Caki2 (cell line): ENCODE measurements at places on chromosomes 2 and 18. TPM values are rescaled to one million over a fixed set of nuclear protein-coding genes. Genes with fewer than 3 reads are reported as not detected.

GRCh38 chr18:23916338-23916737 is 98.2 kb upstream of the TTC39C start:
- no peak for DNase-seq

IL1R2 gene
- total RNA-seq: 0.78 and 3.2 TPM in 2 replicates

RUFY4 gene
- total RNA-seq: not detected in 2 replicates

ICOS gene
- total RNA-seq: not detected in 2 replicates

- no peak for DNase-seq
These were observed 99.2 kb upstream of the KYNU start for GRCh38 chr2:142778289-142778688.

SCN7A gene
- not detected in 2 replicates for total RNA-seq

- DNase-seq: no peak
These were observed 1.6 kb downstream of the CAVIN2 start for GRCh38 chr2:191845248-191845715.

- DNase-seq: peak; percentile 53
These were observed 71.6 kb upstream of the CHRNA1 start for GRCh38 chr2:174835797-174836255.

DNA sequence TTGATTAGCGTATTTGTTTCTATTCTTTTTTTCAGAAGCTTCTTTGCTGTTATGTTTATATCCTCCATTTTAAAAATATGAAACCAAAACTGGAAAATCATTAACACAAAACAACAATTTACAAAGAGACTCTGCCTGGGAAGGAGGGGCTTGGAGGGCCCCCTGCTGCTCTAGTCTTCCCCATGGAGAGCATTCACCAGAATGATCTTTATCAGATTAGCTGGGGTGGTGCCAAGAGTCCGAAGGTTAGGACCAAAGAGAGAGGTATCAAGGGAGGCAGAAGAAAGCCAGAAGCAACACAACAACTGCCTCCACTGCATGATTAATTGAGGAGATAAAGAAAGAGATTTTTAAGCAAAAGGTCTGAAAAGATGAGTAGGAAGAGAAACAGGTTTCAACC is 218.6 kb downstream of the IRS1 start:
- no peak for DNase-seq

DNA sequence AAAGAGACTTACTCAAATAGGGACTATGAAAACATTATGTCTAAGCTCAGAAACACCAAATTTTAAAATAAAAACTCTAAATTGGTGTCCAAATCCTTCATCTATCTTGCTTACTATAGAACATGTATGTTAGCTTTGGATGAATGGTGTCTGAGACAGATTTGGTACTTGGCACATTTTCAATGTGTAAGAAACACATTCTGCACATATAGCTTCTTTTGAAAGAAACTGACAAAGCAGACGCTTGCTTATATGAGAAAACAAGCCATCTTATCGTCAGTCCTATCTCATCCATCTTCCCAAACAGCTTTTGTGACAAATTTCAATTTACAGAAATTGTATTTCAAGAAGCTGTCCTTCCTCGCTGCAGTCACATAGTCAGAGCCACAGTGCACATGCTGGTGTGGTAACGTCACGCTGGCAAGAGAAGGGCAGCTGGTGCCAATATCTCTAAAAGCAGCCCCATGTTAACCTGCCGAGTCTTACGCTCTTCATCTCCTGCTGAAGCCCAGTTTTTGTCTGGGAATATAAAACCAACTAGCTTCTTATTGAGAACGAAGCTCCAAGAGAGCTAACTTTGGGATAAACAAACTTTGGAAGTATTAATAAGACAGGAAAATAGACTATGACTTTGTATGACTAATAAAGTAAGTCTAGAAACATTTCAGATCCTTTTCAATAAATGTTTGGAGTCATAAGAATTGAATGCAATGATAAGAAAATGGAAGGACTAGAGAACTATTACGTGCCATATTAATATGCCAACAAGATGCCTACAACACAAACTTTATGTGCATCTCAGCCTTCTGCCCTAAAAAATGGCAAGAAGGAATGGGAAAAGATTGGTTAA is 74.9 kb upstream of the TFCP2L1 start:
- no peak for DNase-seq

DYNAP gene
- total RNA-seq: not detected in 2 replicates

PRKAG3 gene
- not detected in 2 replicates for total RNA-seq

DNA sequence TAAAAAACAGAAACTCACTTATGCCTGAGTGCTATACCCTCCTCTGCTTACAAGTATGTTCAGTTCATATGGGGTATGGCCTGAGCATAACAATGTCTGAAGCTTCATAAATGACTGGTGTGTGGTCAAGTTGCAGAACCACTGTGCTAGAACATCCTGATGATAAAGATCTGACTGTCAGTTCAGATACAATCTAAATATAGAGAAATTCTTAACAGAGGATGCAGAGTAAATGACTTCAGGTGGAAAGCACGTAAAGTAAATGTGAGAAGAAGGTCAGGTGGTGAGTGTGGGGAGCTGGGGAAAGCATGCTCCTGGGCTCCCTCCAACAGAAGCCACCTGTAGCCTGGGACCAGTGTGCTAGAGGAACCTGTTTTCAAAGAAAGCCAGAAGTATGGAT is 926.2 kb downstream of the TSN start:
- DNase-seq: no peak

DNA sequence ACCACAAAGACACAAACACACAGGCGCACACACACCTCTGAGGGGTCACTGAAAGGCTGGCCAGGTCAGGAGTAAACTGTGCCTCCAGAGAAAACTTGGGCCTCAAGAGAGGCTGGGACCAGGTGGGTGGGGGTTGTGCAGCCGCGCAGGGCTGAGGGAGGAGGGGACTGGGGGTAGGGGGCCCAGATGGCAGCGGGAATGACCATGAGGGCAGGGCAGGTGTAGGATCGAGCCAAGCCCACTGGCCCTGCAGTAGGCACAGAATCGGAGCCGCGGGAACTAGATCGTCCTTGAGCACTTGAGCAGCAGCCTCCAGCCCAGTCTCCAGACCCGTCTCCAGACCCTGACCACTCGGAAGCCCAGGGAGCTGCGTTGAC is 36.8 kb downstream of the ANKMY1 start:
- DNase-seq: no peak

IL1RL1 gene
- not detected in 2 replicates for total RNA-seq

RASGRP3 gene
- total RNA-seq: 0.90 TPM in 1 of 2 replicates, not detected in the other

DES gene
- total RNA-seq: 4.9 TPM in 1 of 2 replicates, not detected in the other

DNA sequence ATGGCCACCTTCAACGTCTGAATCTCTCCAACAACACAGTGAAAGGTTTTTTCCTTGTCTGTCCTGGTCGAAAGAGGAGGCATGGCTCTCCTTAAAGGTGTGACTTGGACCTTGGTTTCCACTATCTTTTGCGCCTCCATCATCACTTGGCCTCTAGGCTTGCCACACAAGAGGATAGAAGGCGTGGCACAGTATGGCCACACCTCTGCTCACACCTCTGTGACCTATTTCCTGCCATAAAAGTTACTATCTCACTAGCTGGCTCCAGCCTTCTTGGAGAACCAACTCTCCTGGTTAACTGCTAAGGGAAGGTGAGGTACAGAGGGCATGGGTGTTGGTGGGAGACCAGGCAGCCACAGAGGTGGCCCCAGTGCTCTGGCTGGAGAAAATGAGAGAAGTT is 165.9 kb downstream of the UXS1 start:
- DNase-seq: no peak
